HTR-8/SVneo (cell line): ENCODE measurements at places on chromosomes 4 and X.

GRCh38 chr4:181018913-181019312 lies 1224.3 kb upstream of the TENM3 start:
- no peak for DNase-seq

GRCh38 chr4:10761903-10762302 lies 77.3 kb upstream of the CLNK start:
- no peak for DNase-seq

DNA sequence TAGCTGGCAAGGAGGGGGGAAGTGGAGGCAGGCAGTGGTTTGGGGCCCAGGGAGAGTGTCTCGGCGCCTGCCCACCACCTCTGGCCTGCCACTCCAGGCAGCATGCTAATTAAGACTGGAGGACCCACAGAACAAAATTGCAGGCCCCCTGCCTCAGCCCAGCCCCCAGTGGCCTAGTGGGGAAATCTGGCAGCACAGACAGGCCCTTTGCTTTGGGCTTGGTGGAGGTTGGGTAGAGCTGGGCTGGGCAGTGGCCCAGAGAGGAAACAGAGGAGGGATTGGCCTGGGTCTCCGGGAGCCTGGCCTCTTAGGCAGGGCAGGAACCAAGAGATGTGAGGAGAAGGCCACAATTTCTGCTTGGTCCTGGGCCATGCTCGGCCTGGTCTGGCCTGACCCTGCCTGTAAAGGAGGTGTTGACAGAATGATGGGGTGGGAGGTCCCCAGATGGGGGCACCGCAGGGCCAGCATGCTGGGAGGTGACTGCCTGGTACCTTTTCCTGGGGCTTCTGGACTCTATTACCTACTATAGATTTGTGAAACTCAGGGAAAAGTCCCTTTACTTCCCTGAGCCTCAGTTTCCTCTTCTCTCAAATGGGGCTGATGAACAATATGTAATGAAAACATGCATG lies 92.4 kb upstream of the PJA1 start:
- DNase-seq: no peak

- DNase-seq: no peak
Measured at GRCh38 chr4:48270951-48271473, 1.4 kb upstream of the TEC start.

DNA sequence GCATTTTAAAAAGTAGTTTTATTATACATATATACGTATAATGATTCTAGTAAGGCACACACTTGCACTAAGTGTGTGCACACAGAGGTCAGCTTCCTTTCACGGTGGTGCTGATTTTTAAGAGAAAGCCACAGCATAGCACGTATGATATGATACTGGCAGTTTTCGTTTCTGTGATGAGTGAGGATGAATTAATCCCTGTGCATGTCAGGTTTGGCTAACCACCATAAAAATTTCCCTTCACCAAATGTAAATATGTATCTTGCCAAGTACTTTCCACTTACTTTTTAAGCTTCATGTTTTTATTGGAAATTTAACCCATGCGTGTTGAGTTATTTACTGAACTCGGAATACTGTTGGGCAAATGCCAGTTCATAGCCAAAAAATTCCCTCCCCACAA lies 84.6 kb downstream of the SYNPO2 start:
- DNase-seq: no peak

DNA sequence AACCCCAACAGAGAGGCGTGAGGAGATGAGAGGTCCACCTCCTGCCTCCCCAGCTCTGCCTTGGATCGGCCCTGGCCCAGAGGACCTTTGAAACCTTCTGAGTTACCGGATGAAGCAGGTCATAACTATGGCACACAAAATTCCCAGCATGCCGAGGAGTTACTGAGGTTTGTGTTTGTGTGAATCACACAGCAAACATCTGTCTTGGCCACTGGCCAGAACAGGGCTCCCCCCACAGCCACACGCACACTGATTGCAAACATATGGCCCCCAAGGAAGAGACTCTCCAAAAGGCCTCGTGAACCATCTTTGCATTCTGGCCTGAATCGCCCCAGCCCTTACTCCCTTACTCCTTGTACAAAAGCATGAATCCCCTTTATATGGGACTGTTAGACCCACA lies 18.9 kb downstream of the RPS4X start:
- no peak for DNase-seq

GRCh38 chr4:179399054-179399782 lies 1957.0 kb upstream of the AGA start:
- no peak for DNase-seq

DNA sequence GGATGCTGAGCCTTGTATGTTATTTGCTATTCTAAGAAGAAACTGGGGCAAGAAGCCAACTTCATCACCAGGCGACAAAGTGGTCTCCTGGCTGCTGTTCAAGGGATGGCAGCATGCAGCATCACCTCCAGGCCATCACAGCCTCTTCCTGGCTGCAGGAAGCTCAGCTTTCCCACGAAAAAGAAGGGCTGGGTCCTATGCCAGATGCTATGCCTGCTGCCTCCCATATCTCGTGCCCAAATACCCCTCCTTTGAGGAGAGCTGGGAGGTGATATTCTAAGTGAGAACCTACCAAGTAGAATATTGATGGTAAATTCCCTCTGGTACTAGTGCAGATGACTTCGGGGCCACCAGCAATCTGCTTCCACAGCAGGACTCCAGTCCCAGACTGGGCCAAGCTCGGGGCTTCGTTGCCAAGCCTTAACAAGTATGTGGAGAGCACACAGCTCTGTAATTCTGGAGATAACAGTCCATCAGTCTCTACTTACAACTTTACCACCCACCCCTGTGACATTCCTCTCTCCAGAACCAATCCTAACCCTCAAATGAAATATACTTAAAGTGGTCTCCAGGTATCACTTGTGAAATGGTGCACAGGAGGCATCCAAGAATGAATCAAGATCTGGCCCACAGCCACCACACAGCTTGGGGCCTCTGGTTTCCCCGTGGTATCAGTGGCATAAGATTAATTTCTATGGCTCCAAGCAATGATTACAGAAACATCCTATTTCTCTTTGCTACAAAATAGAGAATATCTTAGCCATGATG lies 149.3 kb downstream of the PALLD start:
- DNase-seq: no peak

DNA sequence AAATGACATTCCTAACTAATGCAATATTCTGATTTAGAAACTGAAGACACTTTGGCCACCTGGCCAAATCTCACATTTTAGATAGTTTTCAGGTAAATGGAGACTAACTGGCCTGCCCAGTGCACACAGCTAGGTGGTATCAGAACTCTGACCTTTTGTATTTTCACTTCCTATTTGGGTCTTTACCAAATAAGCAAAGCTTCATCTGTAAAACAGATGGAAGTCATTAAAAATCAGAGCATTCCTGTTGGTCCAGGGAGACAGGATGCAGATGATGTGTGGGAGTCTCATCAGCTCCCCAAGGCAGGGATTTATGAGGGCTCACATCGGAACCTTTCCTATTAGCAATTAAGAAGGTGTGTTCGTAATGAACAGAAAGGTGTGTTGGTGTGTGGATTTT lies 57.7 kb downstream of the ARHGAP10 start:
- no peak for DNase-seq
